Fibroblast of skin of left quadriceps (primary cell): ENCODE measurements at places on chromosomes 7 and 10.

DNA sequence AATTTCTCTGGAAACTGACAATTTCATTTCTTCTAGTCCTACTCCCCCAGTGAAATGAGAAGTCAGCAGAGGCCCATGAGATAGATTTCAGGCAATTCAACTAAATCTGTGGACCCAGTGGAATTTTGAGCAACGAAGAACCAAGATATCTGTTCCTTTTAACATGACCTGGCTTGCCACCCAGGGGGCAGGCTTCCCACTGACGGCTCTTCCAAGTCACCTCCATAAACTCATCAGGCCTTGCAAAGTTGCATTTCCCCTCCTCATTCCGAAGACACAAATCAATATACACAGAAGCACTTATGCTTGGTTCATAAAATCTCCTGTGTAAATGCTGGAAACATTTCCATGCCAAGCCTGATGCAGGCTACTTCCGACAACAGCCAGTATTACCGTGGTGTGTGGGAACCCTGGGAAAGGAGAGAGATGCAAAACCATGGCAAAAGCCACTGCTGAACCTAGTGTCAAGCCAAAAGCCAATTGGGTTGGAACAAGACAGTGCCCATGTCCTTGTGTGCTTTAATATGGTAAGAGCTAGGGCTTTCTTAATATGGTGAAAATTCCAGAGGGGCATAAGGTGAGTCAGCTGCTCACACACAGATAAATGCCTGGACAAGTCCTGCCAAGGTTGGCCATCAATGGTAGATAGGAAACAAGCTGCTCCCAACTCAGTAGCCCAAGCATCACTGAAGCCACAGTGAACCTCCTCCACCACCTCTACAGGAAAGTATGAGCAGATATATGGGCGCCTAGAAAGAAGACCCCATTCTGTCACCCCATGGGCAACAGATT, 1.6 kb downstream of the FRMD4A start:
- DNase-seq = no peak

GRCh38 chr10:15461353-15462108, 90.4 kb upstream of the FAM171A1 start:
- DNase-seq = no peak

DNA sequence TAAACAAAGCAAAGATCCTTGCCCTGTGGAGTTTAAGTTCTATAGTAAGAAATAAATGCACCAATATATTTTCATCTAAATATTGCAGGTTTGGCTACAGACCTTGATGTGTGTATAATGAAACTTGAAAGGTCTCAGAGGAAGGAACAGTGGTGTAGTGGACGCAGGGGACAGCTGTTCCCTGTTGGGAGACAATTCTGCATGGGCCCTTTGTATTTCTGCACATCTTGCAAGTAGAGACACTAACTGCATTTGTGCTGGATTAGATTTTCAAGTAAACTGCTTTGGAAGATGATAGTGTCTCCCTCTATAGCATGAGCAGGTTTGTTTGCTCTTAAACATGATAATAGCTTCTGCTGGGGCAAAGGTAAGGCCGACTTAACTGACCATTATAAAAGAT, 57.5 kb upstream of the FAM133B start:
- no peak for DNase-seq

- no peak for DNase-seq
Observed at GRCh38 chr10:13117841-13118783, 18.1 kb downstream of the OPTN start.

- no peak for DNase-seq
Observed at GRCh38 chr10:131982796-131983195, 1.1 kb upstream of the BNIP3 start.

GRCh38 chr7:28036696-28037095, 143.9 kb downstream of the JAZF1 start:
- DNase-seq = no peak

DNA sequence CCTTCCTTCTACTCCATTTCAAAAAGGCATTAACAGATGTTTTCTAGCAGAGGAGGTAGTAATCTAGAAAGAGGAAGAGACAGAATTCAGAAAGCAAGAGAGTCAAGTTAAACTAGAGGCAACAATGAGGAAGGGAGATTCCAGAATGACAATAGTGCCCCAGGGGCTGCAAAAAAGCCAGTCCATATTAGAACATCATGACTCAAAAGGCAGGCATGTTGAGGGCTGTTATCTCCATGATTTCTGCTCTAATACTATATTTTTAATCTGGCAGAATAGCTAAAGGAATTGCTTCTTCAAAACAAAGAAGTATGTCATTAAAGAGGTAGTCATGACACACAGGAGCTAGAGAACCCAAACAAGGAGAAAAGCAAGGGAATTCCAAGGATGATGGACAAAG, 599.6 kb downstream of the INHBA start:
- no peak for DNase-seq

DNA sequence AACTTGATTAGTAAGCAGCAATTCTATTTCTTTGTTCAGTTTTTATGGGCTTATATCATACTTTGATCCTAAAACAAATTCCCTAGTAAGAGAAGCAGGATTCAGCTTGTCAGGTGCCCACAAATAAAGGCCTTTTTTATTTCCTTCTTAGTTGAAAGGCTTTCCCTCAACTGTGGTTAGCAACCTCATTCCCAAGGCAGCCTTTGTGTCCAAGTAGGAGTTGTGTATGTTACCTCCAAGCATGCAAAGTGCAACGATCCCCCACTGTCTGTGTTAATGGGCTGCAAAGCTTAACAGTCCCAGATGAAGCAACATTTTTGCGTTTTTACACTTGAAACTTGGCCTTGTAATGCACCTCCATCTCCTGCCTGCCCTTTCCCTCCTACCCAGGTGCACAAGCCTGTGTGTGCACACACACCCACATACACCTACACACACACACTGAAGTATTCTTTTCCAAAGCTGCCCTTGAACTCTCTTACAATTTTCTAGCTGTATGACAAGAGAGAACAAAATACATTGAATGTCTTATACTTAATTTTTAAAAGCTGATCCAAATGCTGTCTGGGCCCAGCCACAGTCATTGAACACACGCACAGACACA, 278.2 kb downstream of the SNX13 start:
- peak; percentile 41 for DNase-seq

DNA sequence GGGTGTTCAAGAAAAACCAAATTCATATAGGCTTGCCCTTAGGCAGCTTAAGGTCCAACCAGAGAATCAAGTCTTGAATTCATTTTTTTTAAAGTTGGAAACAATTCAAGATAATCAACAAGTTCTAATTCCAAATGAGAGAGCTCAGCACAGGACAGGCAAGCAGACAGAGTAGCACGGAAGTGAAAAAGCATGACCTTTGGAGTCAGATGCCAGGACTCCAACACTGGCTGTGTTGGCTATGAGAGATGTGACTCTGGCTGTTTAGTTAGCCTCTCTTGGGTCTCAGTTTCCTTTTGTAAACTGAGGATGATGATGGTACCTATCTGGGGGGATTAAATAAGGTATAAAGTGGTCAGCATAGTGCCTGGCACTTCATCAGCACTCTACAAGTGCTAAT, 49.3 kb downstream of the FBXW4 start:
- DNase-seq = no peak

GRCh38 chr7:124762611-124763143, 2.9 kb downstream of the GPR37 start:
- no peak for DNase-seq

- DNase-seq = no peak
Observed at GRCh38 chr10:30579574-30579973, 50.0 kb downstream of the LYZL2 start.
